ENCODE measurements at places on chromosomes 12 and 14. TPM values are rescaled to one million over a fixed set of nuclear protein-coding genes. Genes with fewer than 3 reads are reported as not detected.
A peak's percentile ranks its signal among the peaks of the same experiment; 100 is the strongest.

- DNase-seq: no peak
- H3K27ac ChIP-seq: no peak overlapping the region
- H3K4me1 ChIP-seq: no peaks in the 10 kb centered on the region
- peaks cover under 1% of the 10 kb centered on the region for H3K36me3 ChIP-seq
- no peaks in the 10 kb centered on the region for H3K27me3 ChIP-seq
- H3K4me3 ChIP-seq: no peak overlapping the region
These were observed 14.9 kb downstream of the SLC7A7 start for GRCh38 chr14:22800346-22800745.

TMPRSS12 gene
- not detected for total RNA-seq

CDCA3 gene
- total RNA-seq: 2.0 TPM

DNA sequence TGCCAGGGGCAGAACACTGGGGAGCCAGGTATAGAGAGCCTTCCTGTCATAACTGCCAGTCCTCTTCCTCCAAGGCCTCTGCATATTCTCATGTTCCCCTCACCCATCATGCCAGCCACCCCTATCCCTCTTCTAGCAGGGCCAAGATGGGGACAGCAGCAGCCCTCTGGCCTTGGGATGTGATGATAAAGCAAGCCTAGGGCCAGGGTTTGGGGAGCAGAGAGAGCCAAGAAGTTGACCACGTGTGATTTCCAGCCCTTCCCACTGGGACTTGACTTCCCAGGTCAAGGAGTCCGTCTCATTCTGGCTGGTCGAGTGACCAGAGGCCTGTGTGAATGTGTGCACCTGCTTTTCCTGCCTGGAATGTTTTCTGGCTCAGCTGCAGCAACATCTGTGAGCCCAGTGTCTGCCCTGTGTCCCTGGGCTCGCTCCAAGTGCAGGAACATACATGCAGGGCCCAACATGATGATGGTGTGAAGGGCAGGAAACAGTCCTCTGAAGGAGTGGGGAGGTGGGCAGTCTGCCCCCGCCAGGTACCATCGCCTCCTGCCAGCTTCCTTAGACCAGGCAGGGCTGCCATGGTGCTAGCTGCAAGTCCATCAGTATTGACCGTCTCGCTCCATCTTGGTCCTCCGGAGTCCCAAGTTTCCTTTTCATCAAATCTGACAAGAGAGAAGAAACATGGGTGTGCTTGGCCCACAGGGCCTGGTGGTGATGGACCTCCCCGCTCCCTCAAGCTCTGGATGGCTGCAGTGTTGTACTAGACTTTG lies 21.0 kb downstream of the VASH1 start:
- no peak overlapping the region for H3K4me3 ChIP-seq
- H3K27me3 ChIP-seq: no peaks in the 10 kb centered on the region
- H3K27ac ChIP-seq: peak overlapping the region; percentile 6
- H3K36me3 ChIP-seq: no peaks in the 10 kb centered on the region
- no peak for DNase-seq

- no peaks in the 10 kb centered on the region for H3K4me1 ChIP-seq
- no peak for DNase-seq
- no peaks in the 10 kb centered on the region for H3K36me3 ChIP-seq
These were observed 288.2 kb upstream of the TMPO start for GRCh38 chr12:98227162-98227561.

GPR68 gene
- 4.2 TPM for total RNA-seq

Measured in left lung (tissue), 14 donors.